ENCODE measurements at places on chromosomes 7 and 10.
A peak's percentile ranks its signal among the peaks of the same experiment; 100 is the strongest.

DNA sequence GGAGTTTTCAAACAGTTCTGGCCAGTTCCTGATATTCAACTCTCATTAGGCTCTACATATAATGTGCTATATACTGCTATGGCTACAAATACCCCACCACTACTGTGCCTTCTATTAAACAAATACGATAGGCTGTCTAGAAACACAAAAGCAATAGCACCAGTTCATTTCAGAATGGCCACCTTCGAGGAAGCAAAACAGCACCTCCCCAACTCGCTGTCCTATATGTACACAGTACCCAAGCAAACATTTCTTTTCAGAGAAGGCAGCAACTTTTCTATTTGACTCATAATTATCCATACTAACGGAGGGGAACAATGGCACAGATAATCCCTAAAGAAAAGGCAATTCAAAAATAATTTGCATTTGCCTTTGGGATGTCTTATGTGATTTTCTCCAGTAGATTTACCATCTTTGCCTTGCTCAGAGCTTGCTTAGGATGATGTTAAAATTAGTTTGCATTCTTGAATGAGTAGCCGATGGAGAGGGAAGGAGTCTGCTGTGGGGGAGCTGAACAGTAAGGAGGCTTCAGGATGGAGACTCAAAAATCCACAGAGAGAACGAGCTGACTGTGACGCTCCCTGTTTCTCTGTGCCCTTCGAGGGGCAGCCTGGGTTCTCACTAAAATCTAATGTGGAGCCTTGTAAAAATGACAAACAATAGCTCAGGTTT is 218.7 kb downstream of the FANK1 start:
- no peak for DNase-seq

DNA sequence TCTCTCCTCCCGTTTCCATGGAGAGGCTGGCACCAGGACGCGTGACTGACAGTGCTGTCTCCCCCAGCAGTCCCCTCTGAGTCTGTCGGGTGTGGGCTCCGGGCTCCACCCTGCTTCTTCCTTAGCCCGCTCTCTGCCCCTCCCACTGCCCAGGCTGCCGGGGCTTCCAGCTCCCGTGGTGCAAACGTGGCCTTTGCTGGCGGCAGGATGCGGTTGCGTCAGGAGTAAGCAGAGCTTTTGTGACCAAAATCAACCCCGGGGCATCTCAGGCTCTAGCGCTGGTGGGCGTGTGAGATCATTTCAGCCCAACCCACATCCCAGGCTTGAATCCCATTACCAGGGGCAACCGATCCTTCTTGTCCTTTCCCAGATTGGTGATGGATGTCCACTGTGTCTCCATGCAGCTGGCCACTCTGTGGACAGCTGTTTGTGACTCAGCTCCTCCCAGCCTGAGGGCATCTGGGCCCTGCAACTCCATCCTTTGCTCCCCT is 28.2 kb downstream of the PTPRE start:
- no peak for DNase-seq

GRCh38 chr7:25839084-25839769 is 312.8 kb upstream of the NFE2L3 start:
- no peak for DNase-seq

- DNase-seq, result no peak
These were observed 139.2 kb downstream of the RAMP3 start for GRCh38 chr7:45296748-45297147.

GRCh38 chr7:922334-923107 is 32.0 kb downstream of the ADAP1 start:
- DNase-seq, result no peak

GRCh38 chr7:75604408-75604807 is 112.3 kb downstream of the SPDYE5 start:
- no peak for DNase-seq

DNA sequence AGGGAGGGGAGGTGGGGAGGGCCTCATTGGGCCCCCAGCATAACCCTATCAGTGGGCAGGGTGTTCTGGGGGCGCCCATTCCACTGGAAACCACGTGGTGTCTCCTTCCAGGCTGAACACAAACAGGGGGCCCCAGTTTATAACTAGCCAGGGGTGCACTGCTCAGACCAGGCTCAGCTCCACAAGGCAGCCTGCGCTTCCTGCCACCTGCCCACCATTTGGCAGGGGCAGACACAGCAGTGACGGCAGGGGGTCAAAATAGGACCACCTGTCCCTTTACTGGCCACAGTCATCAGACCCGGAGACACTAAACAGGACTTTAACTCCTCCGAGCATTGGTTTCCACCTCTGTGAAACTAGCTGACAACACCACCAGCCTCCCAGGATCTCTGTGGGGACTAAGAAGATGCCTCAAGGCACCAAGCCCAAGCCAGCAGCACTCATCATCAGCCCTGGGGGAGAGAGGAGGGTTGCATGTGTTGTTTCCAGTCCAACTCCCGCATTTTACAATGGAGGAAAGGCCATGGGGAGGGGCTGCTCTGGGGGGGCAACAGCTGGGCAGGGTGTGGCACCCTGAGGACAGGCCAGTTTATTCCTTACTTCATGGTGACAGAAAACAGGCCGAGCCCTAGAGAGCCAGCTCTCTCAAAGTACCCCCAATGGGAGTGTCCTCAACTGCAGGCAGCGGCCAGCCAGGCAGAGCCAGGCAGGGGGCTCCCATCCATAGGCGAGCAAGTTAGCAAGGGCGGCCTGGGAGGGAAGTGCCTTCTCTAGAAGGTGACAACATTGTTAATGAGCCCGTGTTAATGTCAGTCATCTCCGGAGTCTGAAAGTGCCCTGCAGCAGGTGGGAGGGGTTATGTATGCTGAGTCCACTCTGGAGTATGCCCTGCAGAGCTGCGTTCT is 127.6 kb downstream of the TNS3 start:
- peak; percentile 29 for DNase-seq

- DNase-seq, result peak; percentile 70
These were observed 17.1 kb downstream of the MBL2 start for GRCh38 chr10:52755297-52756062.

DNA sequence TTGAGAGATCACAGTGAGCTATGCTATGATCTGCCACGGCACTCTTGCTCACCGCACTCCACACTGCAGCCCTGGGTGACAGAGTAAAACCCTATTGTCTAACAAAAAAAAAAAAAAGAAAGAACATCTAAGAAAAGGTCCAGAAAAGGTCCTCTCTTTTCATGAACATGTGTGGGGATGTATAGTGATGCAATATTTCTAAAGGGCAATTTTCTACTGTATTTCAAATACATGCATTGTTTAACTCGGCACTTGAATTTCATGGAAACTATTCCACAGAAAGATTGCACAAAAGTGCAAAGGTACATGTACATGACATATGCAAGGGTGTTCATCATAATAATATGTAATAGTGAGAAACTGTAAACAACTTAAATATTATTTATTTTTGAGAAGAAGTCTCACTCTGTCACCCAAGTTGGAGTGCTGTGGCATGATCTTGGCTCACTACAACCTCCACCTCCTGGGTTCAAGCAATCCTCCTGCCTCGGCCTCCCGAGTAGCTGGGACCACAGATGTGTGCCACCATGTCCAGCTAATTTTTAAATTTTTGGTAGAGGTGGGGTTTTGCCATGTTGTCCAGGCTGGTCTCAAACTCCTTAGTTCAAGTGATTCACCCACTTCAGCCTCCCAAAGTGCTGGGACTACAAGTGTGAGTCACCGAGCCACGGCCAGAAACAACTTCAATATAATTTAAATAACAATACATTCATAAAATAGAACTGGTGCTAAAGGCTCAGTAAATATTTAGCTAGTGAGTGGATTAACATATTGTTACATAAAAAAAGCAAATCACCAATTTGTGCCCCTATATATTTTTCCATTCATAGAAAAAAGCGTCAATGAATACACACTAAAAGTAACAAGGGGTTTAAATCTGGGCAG is 1.3 kb upstream of the PPRC1 start:
- DNase-seq, result peak; percentile 64

DNA sequence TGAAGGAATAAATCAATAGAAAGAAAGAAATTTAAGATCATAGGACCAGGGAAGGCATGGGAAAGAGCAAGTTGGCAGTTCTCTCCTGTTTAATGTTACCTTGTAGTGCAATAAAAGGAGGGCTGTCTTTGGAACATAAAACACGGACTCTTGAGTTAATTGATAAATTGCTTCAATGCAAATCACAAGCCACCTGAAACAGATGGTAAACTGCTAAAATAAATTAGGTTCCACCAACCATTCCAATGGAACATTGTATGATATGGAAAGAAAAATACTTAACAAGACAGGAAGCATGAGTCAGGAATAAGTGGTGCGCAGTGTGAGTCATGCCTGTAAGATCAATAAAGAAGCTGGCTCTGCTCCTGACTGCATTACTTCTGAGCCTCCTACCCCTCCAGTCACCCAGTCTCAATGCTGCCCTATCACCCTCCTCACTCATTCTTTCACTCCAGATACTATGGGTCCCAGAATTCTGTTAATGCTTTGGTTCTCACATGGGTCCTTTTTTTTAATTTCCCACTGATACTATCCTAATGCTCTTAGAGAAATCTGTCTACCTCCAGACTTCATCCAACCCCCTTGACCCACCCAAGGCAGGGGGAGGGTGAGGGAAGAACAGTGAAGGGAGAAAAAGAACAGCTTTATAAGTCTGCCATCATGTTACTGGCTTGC is 78.9 kb downstream of the LRRC17 start:
- DNase-seq, result peak; percentile 99

- DNase-seq, result no peak
These were observed 44.3 kb downstream of the PRR15 start for GRCh38 chr7:29607889-29608288.

- DNase-seq, result peak; percentile 37
These were observed 6.5 kb upstream of the DENND2A start for GRCh38 chr7:140646931-140647647.

DNA sequence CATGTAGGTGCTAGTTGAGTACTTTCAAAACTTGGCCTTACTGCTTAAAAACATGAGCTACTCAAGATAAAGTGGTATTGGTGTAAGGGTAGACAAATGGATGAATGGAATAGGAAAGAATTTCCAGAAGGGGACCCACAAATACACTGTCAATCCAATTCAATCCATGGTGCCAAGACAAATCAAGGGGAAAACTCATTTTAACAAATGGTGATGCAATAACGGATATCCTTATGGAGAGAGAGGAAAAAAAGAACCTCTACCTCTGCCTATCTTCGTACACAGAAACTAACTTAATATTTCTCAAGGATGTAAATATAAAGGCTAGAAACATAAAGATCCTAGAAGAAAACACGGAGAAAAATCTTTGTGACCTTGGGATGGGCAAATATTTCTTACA is 123.8 kb upstream of the RSU1 start:
- DNase-seq, result no peak

DNA sequence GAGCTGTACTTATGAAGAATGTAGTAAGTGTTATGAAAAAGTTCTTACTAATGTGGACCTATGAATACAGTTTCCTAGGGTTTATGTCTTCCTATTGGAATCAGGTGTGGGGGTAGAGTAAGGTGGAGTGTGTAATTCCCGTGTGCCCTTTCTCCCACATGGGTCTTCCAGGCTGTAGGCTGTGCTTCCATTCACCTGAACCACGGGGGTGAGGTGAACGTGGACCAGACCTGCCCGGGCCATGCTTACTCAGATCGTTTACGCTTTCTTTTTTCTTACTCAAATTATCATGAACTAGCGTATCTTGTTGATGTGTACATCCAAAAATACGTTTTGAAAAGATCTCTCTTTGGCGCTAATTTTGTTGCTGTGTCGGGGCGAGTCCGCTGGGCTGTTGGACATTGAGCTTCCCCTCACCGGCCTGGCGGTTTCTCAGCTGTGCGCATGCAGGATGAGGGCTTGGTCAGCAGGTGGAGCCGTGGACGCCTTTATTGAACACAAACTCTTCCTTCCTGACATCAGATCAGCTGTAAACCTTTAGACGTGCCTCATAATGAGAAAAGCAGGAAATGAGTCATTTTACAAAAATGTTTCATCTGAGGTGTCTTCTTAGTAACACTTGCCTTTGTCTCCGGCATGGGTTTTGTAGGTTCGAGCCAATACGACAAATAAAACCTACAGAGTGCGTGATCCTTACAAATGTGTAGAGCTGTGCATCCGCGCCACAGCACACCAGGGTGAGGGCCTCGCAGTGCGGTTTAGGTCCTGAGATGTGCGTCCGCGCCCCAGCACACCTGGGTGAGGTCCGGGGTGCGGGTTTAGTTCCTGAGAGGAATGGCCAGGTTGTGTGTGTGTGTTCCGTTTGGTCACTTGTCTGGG is 53.8 kb downstream of the WDR37 start:
- peak; percentile 87 for DNase-seq

DNA sequence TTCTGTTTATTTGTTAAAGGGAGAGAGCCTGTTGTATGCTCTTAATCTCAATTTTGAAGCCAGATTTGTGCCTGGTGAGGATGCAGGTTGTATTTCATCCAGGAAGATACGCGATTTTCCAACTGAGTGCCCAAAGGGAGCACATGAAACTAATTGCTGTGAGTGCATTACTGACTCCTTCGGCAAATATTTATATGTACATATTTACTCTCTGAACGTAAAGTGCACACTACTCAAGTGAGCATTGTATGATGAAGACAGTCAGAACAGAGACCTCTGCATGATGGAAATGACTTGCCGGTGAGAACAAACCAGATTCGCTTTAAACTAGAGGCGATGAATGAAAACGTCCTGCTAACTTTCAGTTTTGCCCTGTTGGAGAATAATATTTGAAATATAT is 130.1 kb downstream of the MALRD1 start:
- no peak for DNase-seq

DNA sequence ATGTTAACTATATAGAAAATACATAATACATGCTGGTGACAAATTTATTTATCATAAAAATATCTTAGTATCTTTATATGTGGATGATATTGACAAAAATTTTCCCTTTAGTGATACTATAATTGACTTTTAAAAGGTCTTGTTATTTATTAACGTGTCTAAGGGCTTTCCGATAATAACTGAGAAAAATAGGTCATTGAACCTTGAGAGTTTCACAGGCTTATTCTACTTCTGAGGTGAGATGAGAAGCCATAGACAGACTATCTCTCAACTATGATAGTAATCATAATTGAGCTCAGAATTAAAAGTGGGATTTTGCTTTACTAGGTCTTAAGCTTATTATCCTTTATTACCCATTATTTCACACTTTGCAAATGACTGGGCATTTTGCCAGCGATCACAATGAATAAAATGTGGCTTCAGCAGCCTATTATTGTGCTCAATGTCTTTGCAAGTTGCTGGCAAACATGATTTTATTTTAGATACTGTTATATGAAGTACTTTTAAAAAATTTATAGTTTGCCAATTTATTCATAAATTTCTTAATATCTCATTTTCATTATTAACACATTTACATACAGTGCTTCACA is 574.5 kb downstream of the ZWINT start:
- no peak for DNase-seq

- DNase-seq, result no peak
These were observed 243.0 kb downstream of the POLR1F start for GRCh38 chr7:19465861-19466260.

DNA sequence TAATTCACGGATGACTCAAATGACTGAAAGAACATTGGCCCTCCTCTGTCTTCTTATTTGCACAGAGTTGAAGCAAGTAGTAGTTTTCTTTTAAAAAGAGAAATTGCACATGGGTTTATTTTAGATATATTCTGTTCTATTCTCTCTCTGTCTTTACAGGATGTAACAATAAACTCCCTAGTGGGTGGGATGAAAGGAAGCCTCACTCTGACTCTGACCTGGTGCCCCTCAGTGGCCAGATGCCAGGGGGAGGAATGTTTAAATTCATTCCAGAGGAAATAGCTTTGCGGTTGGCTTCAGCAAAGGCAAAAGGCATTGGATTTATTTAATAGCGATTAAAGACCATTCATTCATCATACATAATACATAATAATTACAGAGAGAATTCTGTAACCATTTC is 156.4 kb upstream of the MTPN start:
- peak; percentile 8 for DNase-seq

Measured in IMR-90 (cell line).